Pons (tissue), 1 donor: ENCODE measurements at places on chromosomes 13 and 19.

GRCh38 chr13:57970404-57970803 lies 338.9 kb downstream of the PCDH17 start:
- no peak for DNase-seq

GRCh38 chr13:60759499-60759898 lies 362.5 kb downstream of the TDRD3 start:
- DNase-seq, result no peak

- peak; percentile 50 for DNase-seq
Measured at GRCh38 chr13:76043874-76044273, 407.7 kb downstream of the LMO7 start.

GRCh38 chr19:40646743-40647254 lies 43.7 kb downstream of the NUMBL start:
- DNase-seq, result no peak

- DNase-seq, result no peak
Measured at GRCh38 chr19:44782729-44783128, 5.0 kb downstream of the CBLC start.

DNA sequence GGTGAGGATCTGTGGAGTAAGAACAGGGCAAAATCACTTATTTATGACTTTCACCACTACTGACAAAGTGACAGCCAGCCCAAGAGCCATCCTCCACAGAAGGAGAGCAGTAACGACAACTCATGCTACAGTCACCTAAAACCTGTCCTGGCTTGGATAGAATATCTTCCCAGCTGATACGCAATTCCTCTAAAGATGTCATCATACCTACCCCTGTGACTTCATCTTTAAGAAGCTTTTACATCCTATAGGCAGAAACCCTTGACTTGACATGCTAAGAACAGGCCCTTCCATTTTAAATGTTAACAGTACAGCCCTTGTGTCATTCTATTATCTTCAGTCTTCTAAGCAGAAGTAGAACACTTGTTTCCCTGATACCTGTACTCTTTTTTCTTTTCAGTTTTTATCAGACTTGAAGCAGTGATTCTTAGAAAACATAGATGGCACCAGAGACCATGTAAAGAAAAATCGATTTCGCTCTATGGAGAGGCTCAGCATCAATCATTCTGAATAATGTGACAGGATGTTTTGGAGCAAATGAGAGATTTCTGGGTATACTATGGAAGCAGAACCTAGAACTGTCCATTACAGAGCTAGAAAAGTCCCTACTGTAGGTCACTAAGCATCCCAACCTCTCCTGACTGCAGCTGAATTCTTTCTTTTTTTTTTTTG lies 20.1 kb downstream of the STOML3 start:
- DNase-seq, result no peak

GRCh38 chr13:19152403-19152802 lies 29.2 kb downstream of the TUBA3C start:
- DNase-seq, result no peak

- DNase-seq, result no peak
Measured at GRCh38 chr13:84393981-84394625, 511.8 kb upstream of the SLITRK1 start.

- DNase-seq, result no peak
Measured at GRCh38 chr19:31214086-31214485, 135.2 kb downstream of the TSHZ3 start.

- no peak for DNase-seq
Measured at GRCh38 chr13:28615916-28616446, 42.9 kb upstream of the POMP start.

DNA sequence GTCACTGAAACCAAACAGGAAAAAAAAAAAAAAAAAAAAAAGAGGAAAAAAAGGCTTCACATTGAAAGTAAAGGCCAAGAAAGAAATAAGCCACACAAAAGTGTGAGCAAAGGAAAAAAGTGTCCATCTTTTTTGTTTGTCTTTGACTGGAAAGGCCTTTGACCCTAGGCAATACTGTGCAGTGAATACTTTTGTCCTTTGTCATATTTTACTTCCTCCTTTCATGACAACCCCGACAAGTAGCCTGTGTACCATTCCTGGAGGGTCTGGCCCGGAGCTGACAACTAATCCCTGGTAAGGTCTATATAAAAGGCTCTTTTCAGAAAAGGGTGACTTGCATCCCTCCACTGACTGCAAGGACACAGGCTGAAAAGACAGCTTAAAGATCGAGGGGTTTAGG lies 12.9 kb upstream of the MICU2 start:
- no peak for DNase-seq

- DNase-seq, result no peak
Measured at GRCh38 chr13:28685892-28686291, 27.0 kb downstream of the POMP start.

GRCh38 chr19:5678071-5678718 lies 2.1 kb downstream of the MICOS13 start:
- DNase-seq, result no peak

DNA sequence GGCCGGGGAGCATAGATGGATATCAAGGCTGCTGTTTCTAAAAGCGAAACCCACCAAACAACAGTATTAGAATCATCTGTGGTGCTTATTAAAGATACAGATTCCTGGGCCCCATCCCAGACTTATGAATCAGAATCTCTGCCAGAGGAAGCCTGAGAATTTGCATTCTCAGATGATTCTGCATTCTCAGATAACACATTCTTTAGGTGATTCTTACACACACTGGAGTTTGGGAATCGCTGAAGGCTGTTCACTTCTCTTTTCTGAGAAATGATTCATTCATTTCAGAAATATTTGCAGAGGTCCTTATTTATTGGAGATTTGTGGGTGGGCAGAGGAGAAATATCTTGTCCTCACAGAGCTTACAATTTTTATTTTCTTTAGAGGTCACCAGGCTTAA lies 24.4 kb downstream of the ALOX5AP start:
- no peak for DNase-seq

DNA sequence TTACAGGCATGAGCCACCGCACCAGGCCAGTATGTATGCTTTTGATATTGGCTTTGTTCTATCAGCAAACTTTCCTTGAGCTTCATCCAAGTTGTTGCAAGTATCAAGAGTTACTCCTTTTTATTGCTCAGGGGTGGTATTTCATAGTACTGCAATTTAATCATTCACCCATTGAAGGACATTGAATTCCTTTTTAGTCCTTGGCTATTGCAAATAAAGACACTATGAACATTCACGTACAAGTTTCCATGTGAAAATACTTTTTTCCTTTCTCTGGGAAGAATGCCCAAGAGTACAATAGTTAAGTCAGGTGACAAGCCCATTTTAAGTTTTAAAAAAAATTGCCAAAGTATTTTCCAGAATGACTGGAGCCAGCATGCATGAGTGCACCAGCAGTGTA lies 20.4 kb downstream of the CEACAM3 start:
- DNase-seq, result no peak

DNA sequence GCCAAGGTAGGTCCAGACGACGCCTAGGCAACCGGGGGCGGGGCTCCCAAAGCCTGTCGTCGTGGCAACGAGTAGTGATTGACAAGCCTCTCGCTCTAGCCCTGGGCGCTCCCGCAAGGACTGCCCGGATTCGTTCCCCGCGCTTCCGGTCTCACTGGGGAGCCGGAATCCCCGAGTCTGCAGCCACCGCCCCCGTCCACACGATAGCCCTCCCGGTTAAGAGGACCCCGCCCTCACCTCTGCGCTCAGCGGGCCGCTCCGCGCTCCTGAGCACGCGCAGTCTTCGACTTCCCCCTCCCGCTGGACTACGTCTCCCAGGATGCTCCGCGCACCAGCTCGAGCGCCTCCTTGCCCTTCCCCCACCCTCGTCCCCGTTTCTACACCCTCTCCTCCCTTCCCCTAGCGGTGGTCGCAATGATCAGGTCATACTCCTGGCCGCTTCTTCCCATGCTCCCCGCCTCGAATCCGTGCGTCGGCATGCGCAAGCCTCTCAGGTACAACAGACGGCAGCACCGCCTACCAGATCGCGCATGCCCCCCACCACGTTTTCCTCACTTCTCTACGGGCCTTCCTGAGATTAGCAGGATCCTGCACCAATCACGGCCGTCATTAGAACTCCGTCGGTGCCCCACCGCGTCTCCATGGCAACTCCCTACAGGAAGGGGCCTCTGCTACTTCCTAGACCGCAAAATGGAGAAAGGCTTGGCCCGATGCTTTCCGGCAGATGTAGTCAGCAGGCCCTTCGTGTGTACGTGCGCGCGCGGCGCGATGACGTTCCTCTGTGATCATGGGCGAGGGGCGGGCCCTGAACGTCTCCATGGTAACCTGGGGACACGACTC lies at the start of gene MZF1:
MZF1 (minus strand) TSS at position 518 of the 840 bp plus-strand sequence. CDS start 1,946 bp downstream, outside the sequence.
- DNase-seq, result peak; percentile 99

GRCh38 chr19:38203197-38203596 lies 20.8 kb downstream of the DPF1 start:
- no peak for DNase-seq

DNA sequence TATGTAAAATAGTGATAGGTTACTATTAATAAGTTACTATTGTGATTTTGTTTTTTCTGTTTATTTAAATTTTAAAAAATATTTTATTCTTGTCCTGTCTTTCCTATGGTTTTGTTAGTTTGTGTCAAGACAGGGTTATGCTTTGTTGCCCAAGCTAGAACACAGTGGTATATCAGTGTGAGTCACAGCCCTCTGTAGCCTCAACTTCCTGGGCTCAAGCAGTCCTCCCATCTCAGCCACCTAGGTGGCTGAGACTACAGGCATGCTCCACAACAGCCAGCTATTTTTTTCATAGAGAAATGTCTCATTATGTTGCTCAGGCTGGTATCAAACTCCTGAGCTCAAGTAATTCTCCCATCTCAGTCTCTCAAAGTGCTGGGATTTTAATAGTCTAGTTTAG lies 99.5 kb downstream of the ZNF675 start:
- no peak for DNase-seq

GRCh38 chr19:55146078-55146704 lies 2.8 kb downstream of the TNNT1 start:
- DNase-seq, result no peak

- no peak for DNase-seq
Measured at GRCh38 chr19:35073941-35074340, 32.4 kb downstream of the HPN start.

GRCh38 chr13:40336228-40337221 lies 329.9 kb downstream of the FOXO1 start:
- DNase-seq, result no peak

- no peak for DNase-seq
Measured at GRCh38 chr13:100208626-100209025, 119.7 kb downstream of the PCCA start.

- no peak for DNase-seq
Measured at GRCh38 chr13:91384896-91385295, 13.5 kb upstream of the GPC5 start.

DNA sequence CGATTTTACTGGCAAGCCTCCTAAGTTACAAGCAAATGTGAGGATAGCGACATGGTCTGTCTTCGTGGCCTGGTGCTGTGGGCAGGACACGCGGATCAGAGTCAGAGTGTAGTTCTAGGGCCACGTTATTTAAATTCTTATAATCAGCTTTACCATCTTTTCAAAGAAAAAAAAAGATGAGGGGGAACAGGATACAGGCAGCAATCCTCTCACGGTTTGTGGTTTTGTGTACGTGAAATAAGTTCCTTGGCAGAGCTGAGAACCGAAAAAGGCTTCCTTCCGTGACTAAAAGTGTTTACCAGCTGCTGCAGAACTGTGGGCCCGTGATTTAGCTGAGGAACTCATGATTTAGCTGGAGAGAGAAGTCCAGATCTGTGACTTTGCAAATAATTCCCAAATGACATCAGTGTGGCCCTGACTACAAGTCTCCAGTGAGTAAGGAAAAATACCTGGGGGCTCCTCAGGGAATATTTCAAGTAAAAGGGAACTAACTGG lies 27.2 kb downstream of the RCBTB2 start:
- DNase-seq, result peak; percentile 82

- no peak for DNase-seq
Measured at GRCh38 chr13:40340368-40341095, 325.9 kb downstream of the FOXO1 start.

DNA sequence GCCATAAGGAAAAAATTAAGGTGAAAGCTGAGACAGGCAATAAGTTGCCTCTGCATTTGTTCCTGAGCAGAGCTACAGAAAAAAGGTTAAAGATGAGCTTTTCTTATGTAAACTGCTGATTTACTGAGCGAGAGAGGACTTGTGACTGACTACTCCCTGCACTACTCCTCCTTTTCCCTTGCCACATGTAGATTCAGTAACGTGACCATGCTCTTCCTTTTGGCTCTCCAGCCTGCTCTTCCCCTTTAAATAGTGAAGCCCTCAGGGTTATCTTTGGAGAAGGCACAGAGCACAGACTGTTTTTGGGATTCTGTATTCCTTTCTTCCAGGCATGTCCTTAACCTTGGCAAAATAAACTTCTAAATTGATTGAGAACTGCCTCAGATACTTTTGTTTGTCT lies 630.2 kb downstream of the UQCRFS1 start:
- no peak for DNase-seq

- DNase-seq, result peak; percentile 41
Measured at GRCh38 chr19:30692181-30692811, 320.1 kb downstream of the ZNF536 start.

- DNase-seq, result no peak
Measured at GRCh38 chr19:4027146-4027545, 19.6 kb downstream of the PIAS4 start.

DNA sequence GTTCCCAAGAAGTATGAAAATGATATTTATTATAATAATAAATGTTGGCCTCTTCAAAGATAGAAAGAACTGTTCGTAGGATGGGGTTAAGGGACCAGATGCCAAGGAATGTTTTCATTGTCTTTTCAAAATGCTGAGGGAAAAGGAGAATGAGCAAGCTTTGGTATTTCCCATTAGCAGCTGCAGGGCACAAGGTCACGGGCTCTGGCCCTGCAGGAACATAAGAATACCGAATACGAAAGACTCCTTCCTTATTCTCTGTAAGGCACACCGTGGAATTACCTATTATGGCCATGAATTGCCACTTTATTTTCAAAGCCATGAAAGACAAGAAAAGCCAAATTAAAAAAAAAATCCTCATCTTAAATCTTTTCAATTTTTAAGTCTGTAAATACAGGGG lies 49.6 kb upstream of the OLFM4 start:
- no peak for DNase-seq

DNA sequence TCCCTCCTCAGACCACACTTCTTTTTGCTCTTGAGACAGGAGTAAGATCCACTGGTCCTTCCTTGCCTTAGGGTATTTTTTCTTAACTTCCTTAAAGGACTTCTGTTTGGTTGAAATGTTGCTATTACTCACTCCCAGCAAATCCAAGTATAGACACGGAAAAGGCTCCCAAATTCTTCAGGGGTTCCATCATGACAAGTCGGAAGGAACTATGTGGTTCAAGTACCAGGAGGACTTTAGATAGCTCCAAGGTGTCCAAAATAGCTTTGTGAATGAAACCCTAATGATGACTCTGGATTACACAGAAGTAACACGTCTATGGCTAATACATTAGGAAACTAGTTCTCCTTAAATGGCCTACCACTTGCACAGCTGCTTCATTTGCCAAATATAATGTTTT lies 238.7 kb downstream of the KCTD12 start:
- DNase-seq, result no peak

DNA sequence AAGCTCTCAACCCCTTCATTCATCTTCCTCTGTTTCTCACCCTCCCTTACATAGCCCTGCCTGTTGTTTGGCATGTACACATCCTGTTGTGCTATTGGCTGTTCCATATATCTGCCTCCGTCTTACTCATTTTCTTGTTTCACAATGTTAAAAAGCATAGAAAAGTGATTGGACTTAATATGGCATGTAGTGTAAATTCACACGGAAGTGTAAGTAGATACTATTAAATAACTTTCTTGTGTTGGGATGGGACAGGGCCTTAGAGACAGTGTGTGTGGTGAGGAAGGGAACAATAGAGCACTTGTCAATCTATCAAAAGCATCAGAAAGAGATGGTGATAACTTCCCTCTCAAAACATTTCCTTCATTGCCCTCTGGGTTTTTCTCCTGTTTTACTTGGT lies 12.3 kb downstream of the LMO7 start:
- DNase-seq, result no peak

- no peak for DNase-seq
Measured at GRCh38 chr13:80151016-80151415, 189.9 kb downstream of the SPRY2 start.
